ENCODE measurements at places on chromosomes 11 and 22.

GRCh38 chr22:32999039-32999815 is 59.0 kb downstream of the SYN3 start:
- DNase-seq = no peak

DNA sequence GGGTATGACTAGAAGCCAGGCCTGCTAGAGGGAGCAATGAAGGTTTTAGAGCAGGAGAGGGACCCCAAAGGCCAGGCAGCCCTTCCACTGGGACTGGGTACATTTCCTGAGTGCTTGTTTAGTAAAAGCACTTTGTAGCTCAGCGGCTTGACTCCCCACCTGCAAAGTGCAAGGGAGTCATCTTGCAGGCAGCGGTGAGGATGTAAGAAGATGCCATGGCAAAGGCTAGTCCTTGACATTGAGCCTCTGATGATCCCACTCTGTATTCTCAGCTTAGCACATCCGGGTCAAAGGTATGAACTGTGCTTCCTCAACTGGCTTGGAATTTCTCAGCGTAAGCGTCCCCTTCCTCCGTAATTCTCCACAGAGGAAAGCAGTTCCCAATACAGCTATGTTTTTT is 3.1 kb upstream of the UBE2L3 start:
- DNase-seq = no peak

- DNase-seq = no peak
These were observed 85.6 kb downstream of the INTS4 start for GRCh38 chr11:77908835-77909234.

DNA sequence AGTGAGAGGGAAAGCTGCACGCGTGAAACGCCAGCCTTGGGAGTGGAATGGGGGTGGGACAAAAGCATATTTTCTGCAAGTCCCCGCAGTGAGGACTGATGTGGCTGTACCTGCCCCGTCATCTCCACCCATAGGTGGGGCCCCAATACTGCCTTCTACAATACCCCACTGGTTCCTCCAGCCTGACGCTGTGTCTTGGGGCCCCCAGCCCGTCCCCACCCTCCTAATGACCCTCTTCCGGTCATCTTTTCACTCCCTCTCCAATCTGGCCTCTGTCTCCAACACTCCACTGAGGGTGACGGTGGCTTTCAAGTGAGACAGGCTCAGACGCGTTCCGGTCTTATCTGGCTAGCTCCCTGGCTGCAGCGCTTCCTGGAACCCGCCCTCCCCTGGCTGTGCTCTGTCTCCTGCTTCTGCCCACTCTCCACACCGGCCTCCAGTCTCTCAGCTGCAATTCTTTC is 104.2 kb downstream of the MICAL3 start:
- DNase-seq = no peak

DNA sequence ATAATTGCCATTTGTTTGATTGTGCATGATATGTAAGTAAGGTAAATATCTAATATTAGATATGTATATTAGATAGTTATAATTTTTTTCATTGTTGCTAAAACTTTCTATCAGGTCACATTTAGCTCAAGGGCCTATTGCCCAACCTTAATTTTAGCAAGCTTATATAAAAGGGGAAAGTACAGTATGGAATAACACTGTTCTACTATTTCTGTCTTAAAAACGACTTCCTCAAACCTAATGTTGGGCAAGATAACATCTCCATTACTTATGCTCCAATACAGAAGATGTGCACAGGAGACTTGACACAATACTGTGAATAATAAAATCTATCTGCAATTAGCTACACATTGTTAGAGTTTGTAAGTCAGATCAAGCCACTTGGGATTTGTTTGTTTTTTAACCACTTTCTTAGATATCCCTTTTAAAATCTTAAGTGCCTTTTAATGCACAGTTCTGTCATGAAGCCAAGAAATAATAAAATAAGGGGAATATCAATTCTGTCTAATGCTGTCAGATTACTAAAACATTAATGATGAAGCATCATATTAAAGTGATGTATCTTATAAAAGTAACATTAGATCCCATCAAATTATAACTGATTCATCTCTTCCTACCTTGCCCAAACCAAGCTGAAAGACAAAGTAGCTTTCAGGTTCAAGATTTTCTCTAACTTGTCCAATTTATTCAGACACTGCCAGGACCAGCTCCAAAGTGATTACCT is 98.1 kb downstream of the SIK3 start:
- no peak for DNase-seq

GRCh38 chr11:7204778-7205177 is 46.9 kb upstream of the SYT9 start:
- DNase-seq = no peak

- DNase-seq = no peak
These were observed 125.5 kb downstream of the C11orf87 start for GRCh38 chr11:109547356-109548027.

GRCh38 chr22:41983513-41984405 is 14.5 kb downstream of the SEPTIN3 start:
- DNase-seq = no peak

GRCh38 chr22:20191000-20191515 is 40.2 kb upstream of the CCDC188 start:
- no peak for DNase-seq

DNA sequence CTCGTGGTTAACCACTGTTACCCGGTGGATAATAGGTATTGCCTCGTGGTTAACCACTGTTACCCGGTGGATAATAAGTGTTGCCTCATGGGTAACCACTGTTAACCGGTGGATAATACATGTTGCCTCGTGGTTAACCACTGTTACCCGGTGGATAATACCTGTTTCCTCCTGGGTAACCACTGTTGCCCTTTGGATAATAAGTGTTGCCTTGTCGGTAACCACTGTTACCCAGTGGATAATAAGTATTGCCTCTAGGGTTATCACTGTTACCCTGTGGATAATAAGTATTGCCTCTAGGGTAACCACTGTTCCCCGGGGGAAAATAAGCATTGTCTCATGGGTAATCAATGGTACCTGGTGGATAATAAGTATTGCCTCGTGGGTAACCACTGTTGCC is 15.0 kb upstream of the NXPE4 start:
- DNase-seq = no peak

DNA sequence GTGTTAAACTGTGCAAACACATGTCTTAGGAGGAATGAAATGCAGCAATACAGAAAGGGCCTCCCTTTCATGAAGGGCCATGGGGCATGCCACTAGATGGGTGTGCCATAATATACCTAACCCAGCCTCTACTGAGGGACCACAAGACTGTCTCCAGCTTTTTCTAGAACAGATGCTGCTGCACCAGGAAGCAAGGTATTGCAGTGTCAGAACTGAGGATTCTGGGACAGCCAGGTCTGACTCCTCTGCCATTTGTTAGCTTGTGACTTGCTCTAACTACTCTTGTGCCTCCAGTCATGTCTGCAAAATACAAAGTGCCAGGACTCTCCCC is 53.2 kb downstream of the HIRA start:
- DNase-seq = no peak

DNA sequence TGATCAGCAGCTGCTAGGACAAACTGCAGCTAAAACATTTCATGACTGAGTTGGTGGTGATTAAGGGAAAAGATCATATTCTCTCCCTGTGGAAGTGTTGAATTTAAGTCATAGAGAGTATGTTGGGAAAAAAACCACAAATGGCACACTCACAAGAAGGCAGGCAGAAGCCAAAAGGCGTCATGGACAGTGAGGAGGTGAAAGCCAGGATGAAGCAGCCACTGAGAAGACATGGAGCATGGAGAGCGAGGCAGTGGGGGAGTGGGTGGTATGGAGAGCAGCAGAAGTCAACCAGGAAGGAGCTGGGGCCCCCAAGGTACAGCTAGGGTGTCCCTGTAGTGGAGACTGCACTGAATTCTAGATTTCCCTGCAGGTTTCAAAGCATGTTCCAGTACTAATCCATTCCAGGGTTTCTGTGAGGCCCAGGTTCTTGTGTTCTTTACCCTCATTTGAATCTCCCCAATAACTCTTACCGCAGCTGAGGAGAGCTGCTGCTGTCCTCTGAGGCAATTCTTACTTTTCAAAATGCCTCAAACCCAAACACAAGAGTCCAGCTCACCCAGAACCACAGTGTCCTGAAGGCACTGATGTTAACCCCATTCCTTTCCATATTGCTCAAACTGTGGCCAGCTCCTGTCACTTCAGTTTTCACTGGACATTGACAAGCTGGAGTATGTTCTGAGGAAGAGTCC is 191.8 kb upstream of the E2F8 start:
- peak; percentile 77 for DNase-seq

- peak; percentile 46 for DNase-seq
These were observed 13.4 kb downstream of the PACSIN2 start for GRCh38 chr22:43001271-43002201.

DNA sequence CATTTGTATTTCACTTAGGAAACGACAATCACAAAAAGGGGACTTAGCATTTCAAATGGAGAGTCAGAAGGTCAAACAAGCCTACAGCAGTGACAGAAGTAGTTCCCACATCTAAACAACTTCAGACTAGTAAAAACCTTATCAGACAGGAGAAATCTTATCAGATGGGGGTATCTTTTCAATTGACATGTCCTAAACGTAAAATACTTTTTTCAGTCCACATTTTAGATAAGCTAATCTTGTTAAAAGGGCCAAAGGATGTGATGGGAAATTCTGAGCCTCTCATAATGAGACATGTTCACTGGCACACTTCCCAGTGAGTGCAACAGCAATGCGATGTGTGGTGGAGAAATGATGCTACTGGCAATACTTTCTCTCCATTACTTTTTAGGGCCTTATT is 2.4 kb downstream of the MAPK1 start:
- DNase-seq = no peak

- DNase-seq = no peak
These were observed 12.1 kb upstream of the MOGAT2 start for GRCh38 chr11:75705541-75705940.

- no peak for DNase-seq
These were observed 4.9 kb downstream of the MYRF start for GRCh38 chr11:61757213-61757862.

DNA sequence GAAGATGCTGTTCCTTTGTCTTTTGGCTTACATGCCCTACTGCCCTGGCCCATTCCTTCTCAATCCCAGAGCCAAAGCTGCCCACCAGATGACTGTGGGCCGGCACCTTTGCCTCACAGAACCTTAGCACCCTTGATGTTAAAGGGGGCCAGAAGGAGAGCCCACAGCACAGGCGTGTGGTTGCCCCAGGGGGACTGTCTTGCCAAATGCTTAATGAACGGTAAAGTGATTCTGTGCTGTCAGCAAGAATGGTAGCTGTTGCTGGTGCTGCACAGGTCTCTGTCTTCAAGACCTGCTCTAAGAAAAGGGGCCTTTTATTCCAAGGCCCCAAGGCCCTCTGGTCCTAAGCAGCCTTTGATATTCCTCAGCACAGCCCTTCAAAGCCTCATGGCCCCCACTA is 113.3 kb downstream of the MORC2 start:
- DNase-seq = no peak

DNA sequence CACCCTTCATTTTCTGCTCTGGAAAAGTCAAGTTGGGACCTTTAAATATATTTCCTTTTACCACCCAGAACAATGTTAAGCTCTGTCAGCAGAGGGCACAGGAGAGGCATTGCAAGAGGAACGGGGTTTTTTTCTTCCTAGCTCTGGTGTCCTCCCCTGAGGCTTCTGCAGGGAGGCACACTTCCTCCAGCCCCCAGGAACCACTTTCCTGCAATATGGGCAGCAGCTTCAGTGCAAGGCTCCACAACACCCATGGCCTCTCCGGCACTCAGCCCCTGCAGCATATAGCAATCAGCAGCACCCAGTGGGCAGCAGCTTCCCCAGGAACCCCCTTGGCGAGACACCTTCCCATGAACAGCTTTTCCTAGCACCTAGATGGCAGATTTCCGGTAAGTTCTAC is 101.4 kb downstream of the SYT9 start:
- DNase-seq = peak; percentile 39

DNA sequence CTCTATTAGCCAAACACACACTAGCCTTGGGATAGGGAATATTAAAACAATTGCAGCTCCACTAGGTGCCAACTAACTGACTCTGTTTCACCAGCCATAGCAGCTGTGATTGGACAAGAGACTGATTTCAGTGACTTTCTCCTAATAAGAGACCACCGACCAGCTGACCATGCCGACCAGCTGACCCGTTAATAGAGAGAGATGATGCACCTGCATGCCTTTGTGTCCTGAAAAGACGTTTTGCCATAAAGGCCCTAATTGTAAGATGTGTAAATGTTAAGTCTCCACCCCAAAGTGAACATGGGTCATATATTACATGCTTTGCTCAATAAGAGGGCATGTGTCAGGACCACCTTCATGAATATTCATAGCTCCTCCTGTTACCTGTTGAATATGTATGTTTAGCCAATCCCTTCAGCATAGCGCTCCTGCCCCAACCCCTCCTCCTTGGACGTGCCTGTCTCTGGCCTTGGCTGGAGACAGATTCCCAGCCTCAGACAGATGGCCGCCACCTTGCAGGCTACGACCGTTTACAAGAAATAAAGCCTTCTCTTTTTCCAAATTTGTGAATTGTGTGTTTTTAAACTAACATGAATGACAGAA is 1.3 kb upstream of the NADSYN1 start:
- DNase-seq = no peak

GRCh38 chr11:109062445-109062844 is 359.5 kb upstream of the C11orf87 start:
- no peak for DNase-seq

- no peak for DNase-seq
These were observed 16.0 kb downstream of the PRR5L start for GRCh38 chr11:36311926-36312595.

DNA sequence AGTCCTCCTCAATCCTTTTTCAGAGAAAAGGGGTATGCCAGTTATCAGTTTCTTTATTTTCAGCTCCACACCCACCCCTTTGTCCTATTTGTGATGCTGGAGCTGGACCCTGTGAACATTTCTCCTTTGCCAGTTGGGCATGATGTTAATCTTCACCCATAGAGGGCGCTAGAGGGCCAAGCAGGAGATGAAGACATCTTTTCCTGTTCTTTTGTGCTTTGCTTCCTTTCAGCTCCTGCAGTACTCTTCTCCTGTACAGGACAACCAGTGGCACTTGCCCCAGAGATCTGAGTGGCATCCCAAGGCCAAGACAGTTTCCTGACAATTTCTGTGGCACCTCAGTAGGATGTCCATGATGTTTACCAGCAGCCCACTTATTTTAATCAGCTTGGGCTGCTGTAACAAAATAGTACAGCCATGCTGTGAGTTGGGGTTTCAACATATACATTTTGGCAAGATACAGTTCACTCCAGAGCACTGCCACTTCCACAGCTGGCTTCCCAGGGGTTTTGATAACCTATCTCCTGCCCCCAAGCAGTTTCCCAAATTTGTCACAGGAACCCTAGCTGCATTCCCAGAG is 4.6 kb downstream of the SAA2 start:
- peak; percentile 67 for DNase-seq
